Inflammatory macrophage treated with lipopolysaccharide for 4 hours (primary cell): ENCODE measurements at places on chromosomes 11 and 22.

GRCh38 chr11:134409552-134410429 lies 2.3 kb downstream of the B3GAT1 start:
- DNase-seq: no peak

- DNase-seq: no peak
These were observed 261.1 kb upstream of the ANO3 start for GRCh38 chr11:26070714-26071380.

DNA sequence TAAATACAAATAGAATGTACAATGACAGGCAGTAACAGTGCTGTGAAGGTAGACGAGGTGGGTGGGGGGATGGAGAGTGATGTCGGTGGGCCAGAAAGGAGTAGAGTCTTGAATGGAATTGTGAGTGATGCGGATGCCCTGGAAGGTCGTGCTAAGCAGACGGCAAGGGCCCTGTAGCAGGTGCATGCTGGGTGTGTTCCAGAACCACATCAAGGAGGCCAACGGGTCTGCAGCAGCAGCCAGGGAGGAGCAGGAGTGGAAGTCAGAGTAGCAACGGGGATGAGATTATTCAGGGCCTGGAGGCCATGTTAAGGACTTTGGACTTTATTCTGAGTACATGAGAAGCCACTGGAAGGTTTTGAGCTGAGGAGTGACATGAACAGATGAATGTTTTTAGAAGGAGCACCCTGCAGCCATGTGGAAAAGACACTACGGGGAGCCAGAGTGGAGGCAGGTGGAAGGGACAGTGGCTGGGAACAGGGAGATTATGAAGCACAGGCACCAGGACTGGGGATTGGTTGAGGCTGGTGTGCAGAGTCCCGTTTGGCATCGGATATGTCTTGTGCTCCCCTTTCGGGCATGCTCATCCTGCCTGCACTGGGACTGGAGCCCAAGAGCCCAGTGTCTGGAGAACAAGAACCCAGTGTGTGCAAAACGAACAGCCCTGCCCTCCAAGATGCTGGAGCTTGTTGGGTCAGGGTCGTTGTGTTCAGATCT lies 74.1 kb downstream of the COMMD9 start:
- no peak for DNase-seq

- DNase-seq: no peak
These were observed 3.5 kb downstream of the RAB3IL1 start for GRCh38 chr11:61913699-61914395.

- no peak for DNase-seq
These were observed 16.2 kb downstream of the DYNC2H1 start for GRCh38 chr11:103125462-103125861.

GRCh38 chr11:10932976-10933375 lies 75.1 kb upstream of the ZBED5 start:
- no peak for DNase-seq

GRCh38 chr11:680476-680875 lies 14.5 kb downstream of the DEAF1 start:
- no peak for DNase-seq

DNA sequence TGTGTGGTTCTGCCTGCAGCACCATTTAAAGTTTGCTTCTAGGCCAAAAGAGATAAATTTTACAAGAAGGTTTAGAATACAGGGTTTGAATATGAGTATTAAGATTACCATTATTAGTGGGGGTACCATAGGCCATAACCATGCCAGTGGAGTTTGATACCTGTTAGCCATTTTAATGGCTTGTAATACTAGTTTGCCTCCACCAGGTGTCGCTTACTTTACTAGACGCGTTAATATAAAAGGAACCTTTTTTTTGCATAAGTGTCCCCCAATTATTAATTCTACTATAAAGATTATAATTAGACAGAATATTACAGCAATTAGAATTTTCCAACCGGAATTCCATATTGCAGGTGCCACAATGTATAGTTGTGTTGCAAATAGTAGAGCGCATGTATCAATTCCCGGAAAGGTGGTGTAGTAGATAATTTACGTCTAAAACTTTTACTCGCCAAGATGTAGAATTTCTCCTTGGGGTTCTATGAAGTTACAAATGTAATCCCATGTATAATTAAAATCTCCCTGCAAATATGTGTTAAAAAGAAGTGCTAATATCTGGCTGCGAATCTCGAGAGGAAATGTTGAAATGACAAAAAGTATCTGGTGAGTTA lies 16.1 kb downstream of the MS4A6E start:
- peak; percentile 50 for DNase-seq

GRCh38 chr22:45612940-45613339 lies 58.7 kb upstream of the ATXN10 start:
- DNase-seq: no peak

DNA sequence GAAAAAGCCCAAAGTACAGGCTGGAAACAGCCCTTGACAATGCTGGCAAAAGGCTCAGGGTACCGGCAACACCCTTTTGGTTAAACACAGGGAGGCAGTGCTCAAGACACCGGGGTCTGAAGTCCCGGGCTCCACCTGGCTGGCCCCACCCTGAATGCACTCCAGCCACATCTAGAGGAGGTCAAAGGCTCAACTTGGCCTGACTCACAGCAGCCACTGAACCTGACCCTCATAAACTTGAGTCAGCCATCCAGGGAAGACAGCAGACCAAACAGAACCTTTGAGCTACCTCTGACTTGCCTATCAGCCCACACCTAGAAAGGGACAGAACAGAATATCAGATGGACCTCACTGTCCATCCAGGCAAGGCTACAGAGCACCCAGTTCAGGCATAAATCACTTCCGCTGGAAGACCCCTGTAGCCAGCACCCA lies 3.8 kb downstream of the CFL1 start:
- no peak for DNase-seq

DNA sequence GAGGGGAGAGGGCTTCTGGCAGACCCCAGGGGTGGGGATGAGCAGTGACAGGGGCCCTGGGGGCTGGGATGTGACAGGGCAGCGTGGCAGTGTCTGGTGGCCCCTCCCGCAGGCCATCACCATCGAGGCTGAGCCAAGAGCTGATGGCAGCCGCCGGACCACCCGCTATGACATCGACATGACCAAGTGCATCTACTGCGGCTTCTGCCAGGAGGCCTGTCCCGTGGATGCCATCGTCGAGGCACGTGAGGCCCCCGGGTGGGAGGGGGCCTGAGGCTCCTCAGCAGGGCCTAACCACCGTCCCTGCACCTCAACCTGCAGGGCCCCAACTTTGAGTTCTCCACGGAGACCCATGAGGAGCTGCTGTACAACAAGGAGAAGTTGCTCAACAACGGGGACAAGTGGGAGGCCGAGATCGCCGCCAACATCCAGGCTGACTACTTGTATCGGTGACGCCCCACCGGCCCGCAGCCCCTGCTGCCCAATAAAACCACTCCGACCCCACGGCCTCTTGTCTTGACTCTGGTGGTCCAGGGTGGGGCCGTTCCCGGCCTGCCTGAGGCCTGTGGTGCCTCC lies 2.6 kb upstream of the TCIRG1 start:
- DNase-seq: peak; percentile 81

DNA sequence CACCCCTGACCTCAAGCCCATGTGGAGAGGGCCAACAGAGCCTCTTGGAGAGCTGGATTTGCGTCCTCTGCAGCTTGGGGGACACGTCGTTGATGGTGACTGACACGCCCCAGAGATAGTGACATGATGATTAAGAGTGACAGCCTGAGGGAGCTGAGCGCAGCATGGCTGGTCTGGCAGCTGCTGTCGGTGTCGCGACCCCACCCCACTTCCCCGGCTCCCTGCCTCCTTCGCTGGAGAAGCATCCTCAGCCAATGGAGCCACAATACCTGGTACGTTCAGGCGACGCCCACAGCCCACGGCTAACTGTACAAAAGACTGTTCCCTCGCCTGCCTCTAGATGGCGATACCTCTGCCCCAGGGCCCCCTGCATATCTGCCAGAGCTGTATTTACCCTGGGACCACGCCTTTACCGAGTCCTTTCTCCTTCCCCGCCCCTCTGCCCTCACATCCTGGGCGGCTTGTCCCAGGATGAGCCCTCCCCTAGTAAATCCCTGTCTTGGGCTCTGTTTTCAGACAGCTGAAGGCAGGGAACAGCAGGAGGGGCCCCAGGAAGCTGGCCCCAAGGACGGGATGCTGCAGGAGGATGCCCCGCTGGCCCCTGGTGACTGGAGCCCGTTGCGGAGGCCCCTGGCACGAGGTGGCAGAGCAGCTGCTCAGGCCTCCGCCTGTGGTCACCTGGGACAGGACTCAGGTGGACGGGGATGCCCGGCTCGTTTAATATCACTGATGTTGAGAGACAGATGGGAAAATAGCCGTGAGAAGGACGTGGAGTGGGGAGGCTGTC lies 90.6 kb downstream of the RPS6KA4 start:
- peak; percentile 69 for DNase-seq

DNA sequence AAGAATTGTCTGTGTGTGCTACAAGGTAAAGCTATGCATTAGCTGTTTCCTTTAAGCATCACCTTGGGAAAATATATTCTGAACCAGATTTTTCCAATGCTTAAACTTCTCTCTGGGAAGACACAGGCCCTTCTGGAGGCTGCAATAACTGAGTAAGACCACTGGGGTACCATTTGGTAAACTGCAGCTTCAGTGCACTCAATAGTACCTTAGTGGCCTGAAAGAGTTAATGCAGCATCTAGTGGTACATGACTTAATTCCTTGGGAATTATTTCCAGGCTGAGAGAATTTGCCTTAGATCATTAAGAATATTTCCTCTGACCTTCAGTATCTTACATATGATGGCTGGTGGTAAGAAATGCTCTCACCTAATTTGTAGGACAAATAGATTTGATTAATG lies 727.4 kb downstream of the DLG2 start:
- no peak for DNase-seq

- peak; percentile 89 for DNase-seq
These were observed 4.5 kb downstream of the IL18 start for GRCh38 chr11:112159098-112160065.

- no peak for DNase-seq
These were observed 37.5 kb downstream of the SMCO4 start for GRCh38 chr11:93505703-93506102.

DNA sequence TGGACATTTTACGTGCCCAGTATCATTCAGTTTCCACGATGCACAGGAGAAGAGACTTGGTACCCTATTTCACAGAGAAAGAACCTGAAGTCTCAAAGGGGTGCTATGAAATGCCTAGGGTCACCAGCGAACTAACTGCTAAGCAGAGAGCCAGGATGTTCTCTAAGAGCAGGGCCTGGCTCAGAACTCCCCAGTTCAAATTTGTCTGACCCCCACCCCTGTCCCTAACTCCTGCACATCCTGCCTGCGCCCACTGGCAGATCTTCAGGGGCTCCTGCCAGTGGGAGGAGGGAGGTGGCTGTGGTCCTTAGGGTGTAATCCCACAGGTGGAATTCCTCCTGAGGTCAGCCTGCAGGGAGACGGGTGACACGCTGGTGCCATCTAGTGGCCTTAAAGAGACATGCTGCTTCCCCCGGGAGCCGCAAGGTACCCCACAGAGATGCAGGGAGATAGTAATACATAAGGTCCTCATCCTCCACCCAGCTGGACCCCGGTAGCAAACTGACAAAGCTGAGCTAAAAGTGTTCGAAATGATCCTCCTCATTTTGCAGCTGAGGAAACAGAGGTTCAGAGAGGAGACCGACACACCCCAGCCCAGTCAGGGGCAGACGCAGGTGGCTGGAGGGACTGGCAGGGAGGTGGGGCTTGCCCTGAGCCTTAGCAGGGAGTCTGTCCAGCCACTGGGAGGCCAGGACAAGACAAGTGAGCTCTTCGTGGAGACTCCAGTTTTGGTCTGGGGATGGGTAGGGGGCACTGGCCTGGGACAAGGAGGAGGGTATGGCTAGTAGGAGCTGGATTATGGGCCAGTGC lies 34.1 kb downstream of the MB start:
- DNase-seq: peak; percentile 57

DNA sequence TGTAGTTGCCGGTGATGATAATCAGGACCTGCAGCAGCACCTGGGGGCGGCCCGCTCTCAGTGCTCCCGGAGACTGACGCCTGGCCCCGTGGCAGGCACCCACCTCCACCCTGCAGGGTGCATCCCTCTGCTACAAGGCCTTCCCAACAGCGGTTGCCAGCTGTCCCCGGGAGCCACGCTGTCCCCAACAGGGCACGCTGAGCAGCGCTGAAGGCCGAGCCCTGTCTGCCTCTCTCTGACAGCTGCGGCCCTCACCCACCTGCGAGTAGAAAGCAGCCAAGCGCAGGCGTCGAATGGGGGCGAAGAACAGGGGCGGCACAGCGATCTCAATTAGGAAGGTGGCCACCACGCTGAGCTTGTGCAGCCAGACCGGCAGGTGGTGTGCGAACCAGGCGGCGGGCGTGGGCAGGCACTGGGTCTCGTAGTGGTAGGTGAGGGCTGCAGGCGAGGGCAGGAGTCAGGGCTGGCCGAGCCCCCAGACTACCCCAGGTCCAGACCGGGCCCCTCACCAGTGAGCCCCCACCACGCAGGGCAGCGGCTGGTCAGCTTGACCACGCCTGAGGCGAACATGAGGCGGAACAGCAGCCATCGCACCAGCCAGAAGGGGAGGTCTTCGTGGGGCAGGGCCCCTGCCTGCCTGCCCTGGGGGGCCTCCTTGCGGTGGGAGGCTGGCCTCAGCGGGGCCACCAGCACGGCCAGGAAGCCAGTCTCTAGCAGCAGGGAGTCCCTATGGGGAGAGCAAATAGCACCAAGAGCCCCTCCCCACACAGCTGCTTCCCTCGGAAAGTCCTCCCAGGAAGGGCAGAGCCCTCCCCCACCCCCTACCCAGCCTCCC lies 1.5 kb downstream of the LMF2 start:
- no peak for DNase-seq

DNA sequence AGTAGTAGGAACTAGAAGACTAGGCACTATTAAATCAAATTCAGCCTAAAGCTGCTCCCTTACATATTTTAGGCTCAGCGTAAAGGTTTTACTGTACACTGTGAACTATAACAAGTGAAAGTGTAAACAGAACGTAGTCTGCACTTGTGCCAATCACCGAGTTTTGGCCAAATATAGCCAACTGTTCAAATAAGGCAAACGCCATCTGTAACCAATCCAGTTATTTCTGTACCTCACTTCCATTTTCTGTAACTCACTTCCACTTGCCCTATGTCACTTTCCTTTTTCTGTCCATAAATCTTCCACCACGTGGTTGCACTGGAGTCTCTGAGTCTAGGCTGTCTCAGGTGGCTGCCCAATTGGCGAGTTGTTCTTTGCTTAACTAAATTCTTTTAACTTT lies 2132.2 kb downstream of the LRRC4C start:
- DNase-seq: no peak

DNA sequence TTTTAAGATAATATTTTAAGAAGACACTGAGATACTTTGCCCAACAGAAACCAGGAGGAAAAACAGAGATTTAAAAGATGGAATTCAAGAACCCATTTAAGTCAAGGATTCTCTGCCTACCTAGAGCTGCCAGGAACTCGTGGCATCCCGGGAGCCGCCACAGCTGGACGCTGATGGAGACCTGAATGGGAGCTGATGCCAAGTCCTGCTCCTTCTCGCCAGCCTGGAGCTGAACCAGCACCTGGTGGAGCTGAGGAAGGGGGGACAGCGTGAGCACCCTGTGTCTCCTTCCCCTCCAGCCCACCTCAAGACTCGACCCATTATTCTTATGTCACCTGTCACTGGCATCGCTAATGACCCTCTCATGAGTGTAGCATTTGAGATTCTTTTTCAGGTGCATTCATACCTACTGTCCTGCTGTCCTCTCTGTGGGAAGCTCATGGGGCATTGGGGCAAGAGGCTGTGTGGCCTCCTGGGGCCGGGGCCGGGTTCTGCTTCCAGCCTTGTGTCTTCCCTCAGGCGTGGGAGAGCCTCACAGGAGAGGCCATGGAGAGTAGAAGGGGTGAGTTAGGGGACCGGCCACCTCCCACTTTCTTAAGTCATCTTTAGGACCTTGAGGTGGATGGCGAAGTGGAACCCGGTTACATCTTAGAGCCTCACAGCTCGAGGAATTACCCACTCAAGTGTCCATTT lies 70.8 kb upstream of the PITPNB start:
- no peak for DNase-seq
